NCI-H446 (cell line): ENCODE measurements at places on chromosomes 11 and 22.
A peak's percentile ranks its signal among the peaks of the same experiment; 100 is the strongest.

DNA sequence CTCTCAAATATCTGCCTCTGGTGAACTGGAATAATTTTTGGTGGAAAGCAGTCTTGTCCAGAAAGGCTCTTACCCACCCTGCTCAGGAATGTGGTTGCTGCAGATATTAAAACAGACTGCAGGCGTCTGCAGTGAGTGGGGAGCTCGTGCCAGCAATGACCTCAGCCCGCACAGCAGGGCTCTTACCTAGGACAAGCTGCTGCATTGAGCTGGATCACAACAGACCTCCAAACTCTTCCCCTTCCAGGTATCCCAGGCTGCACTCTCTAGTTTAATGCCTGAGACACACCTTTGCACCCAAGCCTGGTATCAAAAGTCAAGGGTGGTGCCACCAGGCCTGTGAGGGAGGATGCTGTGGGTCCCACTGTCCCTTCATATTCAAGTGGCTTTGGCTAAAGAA, 69.7 kb upstream of the CDON start:
- peak; percentile 48 for DNase-seq

DNA sequence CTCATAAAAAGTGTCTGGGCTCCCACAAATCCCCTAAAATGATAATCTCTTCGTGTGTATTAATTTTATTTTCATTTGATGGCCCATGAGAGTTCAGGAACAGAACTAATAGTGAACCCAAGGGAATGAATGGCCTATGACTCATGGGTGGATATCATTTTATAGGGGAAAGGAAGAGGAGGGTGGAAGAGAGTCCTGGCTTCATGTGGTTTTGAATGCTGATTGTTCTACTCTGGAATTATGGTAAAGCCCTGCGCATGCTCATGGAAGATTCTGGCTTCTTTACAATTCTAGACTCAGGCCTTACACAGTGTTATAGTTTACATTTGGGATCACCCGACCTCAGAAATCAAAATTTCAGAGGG, 35.2 kb downstream of the MAML2 start:
- no peak for DNase-seq

DNA sequence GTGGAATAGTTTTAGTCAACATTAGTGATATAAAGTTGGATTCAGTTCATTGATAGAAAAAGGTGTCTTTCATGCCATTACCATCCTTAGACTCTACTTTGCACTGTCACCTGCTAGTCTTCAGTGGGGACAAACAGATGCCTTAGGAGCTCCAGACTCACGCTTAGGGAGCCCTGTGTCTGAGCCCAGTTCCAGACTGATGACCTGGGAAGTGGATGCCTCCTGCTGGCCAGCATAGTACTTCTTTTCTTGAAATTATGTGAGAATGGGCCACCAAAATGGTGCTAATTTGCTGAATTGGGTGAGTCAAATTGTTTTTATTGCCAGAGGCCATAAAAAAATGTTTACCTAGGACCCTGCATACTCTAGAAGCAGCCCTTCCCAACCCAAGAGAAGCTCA, 53.9 kb downstream of the NOX4 start:
- DNase-seq: no peak

DNA sequence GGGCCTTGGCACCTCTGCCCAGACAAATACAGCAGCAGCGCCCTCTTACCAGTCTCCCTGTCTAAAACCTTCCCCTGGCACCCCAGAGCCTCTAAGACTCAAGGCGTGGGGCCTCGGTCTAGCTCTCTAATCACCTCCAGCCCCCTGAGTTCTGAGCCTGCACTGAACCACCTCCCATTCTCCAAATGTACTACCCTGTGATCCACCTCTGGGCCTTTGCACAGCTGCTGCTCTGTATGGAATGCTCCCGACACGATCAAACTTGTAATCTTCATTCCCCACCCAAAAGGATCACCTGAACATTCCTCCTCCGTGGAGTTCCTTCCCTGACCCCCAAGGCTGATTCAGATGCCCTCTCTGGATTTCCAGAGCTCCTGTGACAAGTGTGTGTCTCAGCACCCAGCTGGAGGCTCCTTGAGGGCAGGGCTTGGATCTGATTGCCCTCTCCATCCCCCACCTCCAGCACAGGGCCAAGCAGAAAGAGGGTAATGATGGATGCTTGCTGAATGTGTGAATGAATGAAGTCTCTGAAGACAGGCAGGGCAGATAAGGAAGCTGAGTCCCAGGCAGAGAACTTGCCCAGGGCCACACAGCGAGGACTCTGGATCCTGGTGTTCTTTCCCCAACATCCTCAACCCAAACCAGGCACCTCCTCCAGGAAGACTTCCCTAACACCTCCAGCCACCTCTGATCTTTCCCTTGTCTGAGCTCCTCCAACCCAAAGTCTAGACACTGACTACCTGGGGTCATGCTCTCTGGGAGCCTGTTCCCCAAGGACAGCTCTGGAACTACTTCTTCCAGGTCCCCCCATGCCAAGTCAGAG, 18.3 kb downstream of the STARD10 start:
- no peak for DNase-seq

DNA sequence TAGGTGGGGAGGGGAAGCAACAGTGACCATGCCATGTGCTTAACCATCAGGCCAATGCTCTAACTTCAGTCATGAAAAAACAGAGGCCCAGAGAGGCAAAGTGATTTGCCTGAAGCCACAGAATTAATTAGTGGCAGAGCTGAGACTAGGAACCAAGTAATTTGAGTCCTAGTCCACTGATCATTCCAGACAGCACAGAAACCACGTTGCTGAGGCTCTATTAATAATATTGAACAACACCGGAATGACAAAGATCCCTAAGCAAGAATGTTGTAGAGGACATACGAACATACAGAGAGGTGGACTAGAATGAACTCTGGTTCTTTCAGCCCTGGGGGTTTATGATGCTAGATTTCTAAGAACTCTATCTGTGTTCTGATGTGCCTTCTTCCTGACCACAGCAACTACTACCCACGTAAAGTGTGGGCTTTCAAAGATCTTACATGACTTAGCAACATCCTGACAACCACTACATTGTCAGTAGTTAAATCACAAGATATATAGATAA, 92.3 kb downstream of the GAB2 start:
- no peak for DNase-seq

- DNase-seq: no peak
Observed at GRCh38 chr22:28801845-28802594, 1.7 kb upstream of the XBP1 start.

DNA sequence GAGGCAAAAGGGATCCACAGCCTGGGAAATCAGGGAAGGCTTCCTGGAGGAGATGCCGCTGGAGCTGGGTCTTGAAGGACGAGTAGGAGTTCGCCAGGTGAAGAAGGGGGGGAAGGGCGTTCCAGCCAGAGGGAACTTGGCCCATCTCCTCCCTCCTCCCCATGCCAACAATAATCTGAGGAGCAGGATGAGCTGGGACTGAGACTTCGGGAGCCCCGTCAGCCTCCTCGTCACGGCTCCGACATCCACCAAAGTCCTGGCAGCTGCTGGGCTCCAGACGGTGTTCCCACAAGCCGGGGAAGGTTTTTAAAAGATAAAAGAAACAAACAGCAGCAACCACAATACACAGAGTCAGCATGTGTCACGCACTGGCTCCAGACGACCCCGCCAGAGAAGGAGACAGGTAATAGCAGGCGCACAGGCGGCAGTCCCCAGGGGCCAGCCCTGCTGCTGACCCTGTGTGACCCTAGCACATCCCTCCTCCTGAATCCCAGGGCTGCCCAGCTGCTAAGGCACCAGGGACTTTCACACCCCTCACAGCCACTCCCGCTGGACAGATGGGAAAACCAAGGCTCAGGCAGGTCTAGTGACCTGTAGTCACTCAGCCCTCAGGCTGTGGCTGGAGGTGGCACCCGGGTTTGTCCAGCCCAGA, 37.3 kb downstream of the NUP50 start:
- DNase-seq: no peak

DNA sequence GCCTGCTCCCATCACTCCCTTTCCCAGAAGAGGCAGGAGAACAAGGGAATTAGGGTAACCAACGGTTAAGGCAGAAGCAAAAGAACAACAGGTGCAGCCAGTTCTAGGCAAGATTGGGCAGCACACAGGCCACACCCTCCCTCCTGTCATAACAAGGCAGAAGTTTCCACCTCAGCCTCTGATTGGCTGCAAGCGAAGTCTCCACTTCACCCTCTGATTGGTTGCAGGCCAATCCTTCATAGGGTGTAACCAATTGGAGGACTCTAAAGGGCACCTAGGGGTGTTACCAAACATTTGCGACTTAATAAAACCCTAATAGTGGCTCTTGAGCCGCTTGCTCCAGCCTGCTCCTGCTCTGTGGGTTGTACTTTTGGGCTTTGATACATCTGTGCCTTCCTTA, 153.8 kb downstream of the CACNA1I start:
- no peak for DNase-seq

- no peak for DNase-seq
Observed at GRCh38 chr11:14451825-14452224, 47.8 kb downstream of the COPB1 start.

DNA sequence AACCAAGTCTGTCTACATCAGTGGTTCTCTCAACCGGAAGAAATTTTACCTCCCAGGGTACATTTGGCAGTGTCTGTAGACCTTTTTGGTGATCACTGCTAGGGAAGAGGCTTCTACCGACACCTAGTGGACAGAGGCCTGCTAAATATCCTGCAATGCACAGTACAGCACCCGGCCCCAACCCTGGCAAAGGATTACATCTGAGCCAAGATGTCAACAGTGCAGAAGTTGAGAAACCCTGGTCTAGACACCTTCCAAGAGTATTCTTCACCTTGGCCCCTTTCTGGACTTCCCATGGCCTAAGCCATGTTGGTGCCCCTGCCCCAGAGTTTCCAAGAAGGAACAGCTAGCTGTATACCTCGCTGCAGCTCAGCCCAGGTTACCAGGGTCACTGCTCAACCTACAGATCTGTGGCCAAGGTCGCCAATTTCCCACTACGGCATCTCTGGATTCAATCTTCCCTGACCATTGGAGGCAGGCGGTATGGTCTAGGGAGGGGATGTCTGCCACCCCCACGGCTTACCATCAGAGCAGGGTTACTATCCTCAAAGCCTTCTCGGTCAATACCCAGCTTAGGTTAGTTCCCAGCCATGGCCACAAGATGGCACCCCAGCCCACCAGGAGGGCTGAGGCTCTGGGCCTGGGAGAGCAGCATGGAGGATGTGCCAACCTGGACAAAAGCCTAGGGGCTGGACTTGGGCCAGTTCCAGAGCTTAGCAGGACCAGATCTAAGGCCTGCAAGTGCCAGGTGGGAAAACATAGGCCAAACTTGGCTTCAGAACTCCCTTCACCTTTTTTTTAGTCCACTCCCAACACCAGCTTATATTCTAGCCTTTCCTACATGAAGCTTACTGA, 3.7 kb upstream of the KCNC1 start:
- DNase-seq: peak; percentile 95

DNA sequence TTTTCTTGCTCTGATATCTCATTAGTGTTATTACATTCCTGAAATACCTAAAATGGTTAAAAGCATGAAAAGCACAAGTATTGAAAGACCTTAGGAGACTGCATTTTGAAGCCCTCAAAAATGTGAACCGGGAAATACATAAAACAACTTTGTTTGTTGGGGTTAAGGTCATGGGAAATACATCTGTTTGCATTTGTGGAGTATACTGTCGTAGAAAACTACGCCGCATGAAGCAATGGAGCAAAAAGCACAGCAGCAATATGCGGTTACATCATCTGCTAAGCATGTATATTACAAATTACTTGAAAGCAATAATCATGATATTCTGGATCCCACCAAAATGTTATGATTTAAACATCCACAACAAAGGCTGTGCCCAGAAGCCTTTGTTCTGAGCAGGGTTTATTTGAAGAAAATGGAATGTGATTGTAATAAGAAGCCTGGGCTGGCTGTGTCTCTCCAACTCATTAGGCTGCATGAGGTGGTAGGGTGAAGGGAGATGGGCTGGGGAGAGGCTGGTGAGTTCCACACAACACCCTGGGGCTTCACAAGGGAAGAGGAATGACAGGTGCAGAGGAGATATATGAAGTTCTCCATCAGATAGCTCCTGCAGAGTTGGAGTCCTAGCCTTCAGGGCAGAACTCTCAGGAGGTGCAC, 64.7 kb upstream of the LIN7C start:
- no peak for DNase-seq

DNA sequence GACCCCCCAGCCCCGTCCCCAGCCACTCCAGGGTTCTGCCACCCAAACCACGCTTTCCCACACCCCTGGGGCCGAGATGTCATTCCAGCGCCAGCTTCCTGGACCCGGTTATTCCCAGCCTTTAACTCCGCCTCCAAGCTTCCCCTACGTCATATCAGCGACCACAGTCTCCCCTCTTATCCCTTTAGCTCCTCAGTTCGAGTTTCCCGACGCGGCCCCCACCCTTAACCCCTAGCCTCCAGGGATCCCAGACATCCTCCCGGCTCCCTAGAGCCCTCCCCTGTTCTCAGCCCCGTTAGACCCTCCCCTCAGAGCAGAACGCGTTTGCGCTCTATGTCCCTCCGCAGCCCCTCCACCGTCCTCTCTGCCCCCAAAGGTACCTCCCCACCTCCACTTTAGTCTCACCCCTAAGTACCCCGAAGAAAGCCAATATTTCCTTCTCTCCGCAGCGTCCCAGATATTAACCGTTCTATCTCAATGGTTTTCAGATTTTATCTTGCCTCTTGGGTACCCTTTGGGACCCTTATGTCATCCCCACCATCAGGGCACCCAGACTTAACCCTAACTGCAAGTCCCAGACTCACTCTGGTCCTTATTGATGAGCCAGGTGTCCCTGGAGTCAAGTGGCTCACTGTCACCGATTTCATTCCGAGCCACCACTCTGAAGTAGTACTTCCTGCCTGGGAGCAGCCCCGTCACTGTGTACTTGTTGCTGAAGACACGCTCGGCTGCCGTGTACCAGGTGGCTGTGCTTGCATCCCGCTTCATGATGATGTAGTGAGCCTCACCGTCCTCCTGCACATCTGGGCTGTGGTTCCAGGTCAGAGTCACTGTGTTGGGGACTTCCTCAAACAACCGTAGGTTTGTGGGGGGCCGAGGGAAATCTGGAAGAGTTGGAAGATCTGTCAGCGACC, 8.0 kb downstream of the TMEM86A start:
- peak; percentile 36 for DNase-seq

DNA sequence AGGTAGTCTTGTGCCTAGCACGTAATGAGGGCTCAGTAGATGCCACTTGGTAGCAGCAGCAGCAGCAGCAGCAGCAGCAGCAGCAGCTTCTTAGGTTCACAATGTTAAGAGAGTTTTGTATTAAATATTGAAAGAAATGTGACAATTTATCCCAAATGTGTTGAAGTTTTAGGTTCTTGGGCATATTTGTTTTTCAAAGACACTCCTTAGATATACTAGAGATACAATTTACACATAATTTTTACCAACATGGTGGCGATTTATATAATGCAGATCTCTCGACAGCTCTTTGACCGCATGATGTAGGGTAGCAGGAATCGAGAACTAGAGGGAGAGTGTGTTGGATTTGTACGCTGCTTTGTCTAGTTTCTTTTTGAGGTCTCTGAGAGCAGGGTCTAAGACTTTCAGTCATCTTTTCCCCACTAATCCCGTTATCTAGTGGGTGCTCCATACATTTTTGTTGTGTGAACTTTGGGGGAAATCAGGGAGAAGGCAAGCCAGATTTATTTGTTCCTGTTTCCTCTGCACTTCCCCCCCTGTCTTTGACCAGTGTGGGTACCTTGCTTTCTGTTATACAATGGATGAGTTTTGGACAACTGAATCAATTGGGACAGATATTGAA, 1.4 kb downstream of the FDX1 start:
- DNase-seq: no peak
